ENCODE measurements at places on chromosomes 13 and 19. TPM values are rescaled to one million over a fixed set of nuclear protein-coding genes. Genes with fewer than 3 reads are reported as not detected.

Gene GRIK5
- 17.8 TPM for total RNA-seq

Gene PSG3
- total RNA-seq: not detected

- no peak for DNase-seq
Observed at GRCh38 chr13:31882794-31883193, 143.5 kb downstream of the RXFP2 start.

DNA sequence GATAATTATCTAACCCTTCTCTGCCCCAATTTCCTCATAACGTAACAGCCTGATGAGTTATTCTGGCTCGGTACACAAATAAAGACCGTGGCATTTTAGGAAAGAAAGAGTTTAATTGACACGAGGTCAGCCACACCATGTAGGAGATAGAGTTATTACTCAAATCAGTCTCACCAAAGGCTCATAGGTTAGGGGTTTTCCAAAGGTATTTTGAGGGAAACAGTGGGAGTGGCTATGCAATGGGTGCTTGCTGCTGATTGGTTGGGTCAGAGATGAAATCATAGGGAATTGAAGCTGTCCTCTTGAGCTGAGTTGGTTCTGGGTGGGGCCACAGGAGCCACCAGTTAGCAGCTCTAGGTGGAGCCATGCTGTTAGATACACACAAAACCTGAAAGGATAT, 137.5 kb downstream of the FREM2 start:
- DNase-seq: no peak

DNA sequence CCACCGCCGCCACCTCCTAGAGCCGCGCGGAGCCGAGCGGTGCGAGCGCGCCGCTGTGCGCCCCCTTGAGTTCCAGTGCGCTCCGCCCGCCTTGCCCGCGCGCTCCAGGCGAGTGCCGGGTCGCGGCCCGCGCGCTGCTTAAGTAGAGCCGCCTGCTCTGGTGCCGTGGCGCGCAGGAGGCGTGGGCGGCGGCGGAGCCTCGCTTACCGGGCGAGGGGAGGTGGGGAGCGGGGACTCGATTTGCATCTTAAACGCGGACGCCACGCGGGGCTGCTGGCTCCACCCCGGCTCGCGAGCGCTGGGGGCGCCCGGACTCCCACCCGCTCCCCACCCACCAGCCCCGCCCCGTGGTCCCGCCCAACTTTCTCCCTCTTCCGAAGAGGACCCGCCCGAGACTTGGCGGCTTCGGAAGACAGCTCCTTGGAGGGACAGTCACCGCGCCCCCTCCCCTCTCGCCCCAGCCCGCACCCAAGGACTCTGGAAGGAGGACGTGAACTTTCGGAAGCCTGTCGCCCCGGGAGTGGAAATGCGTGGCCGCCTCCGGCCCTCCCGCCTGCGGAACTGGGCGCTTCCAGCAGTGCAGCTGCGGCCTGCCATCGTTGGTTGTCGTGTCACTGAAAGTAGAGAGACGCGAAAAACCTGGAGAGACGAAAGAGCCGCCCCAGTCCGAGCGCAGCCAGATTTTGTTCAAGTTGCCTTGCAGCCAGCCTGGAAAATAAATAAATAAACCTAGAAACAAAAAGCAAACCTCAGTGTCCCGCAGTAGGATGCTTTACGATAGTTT, at the start of gene KCTD12:
KCTD12 (minus strand) TSS at position 114 of the 784 bp plus-strand sequence. CDS start 257 bp downstream, outside the sequence.
- DNase-seq: peak; percentile 89

GRCh38 chr13:22064854-22065620, 394.2 kb downstream of the FGF9 start:
- no peak for DNase-seq

DNA sequence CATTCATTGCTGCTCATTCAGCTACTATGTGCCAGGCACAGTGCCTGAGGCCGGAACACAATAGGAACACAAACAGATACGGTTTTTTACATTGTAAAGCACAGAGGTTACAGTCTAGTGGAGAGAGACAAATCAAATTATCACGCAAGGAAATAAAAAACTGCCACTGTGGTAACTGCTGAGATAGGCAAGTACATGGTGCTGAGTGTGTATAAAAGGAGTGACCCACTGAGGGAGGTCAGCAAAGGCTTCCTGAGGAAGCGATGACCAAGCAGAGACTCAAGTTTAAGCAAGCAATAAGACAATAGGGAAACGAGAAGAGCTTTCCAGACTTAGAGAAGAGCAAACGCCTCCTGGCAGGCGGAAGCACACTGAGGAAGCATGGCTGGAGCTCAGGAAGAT, 56.4 kb downstream of the NUFIP1 start:
- DNase-seq: no peak

All from uterus (tissue), 4 donors.